Chondrocyte (in vitro differentiated cells): ENCODE measurements at places on chromosomes 2 and 18.
A peak's percentile ranks its signal among the peaks of the same experiment; 100 is the strongest.

DNA sequence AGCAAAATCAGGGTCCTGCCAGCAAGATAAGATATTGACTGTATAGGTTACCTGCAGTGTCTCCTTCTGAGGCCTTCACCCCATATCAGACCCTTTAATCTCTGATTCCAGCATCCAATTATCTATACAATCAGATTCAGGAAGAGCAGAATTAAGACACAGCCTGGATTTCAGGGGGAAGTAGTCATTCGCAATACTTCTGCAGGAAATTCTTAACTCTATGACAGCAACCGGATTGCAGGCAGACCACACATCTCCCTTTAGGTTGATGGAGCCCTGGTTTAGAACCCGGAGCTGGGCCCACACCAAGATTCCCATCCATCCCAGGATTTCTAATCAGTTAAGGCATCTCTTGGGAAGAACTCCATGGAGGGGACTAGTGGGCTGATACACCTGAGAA, 9.5 kb downstream of the ARL4C start:
- DNase-seq, result no peak

DNA sequence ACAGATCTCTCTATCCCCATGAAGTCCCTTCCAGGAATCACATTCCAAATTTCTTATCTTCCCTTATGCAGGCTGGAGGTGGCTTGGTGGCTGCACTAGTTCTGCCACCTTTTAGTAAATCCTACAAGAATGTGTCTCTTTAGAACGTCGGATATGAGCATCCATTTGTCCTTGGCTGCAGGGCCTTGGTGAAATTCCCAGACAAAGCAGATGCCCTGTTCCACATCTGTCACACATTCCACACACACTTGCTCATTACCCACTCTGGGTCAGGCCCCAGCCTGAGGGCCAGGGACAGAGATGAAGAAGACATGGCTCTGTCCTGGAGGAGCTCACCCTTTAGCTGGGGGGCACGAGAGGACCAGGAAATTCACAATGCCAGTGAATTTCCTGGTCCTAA, 31.2 kb upstream of the GPR17 start:
- peak; percentile 47 for DNase-seq

DNA sequence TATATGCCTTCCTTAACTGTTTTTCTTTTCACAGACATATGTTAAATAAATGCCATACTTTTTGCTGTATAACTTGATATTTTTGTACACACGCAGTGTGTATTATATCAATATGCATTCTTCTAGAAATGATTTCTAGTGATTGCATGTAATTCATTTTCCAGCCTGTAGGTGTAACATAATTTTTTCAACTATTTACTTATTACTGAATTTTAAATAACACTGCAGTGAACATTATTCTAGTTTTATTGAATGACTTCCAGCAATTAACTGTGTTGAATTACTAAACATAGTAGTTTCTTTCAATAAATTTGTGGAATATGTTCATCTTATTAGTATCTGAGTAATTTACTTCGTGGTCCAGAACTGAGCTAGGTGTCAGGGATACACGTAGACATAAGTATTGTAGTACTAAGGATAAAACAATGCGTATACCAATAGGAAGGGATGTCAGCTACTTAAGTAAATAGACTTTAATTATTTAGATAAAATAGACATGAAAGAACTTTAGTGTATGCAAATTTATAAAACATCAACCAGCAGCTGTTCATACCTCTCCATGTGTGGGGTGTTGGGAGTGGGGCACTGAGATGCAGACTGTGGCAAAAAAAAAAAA, 28.0 kb downstream of the TANC1 start:
- no peak for DNase-seq

DNA sequence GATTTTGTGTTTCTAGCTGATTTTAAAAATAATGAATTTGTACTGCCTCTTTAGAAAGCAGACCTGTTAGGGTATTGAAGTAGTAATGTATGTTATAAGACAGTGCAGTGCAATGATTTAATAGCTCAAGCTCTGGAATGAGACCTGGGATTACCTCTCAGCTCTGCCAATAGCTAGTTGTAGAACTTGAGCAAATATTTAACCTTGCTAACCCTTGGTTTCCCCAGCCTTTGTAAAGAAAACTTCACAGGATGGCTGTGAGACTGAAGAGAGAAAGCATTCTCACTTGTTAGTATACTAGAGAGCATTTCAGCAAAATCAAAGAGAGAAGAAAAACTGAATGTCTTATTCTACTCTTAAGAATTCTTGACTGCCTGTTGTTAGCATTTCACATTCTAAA, 293.9 kb downstream of the KIAA1328 start:
- no peak for DNase-seq

DNA sequence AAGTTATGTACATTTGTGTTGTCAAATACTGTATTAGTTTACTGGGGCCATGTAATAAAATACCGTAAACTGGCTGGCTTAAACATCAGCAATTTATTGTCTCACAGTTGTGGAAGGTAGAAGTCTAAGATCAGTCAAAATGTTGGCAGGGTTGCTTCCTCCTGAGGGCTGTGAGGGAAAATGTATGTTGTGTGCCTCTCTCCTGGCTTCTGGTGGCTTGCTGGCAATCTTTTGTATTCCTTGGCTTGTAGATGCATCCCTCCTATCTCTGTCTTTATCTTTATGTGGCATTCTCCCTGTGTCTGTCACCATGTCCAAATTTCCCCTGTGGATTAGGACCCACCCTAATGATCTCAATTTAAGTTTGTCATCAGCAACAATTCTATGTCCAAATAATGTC, 37.0 kb upstream of the SLC30A6 start:
- no peak for DNase-seq

- DNase-seq, result no peak
These were observed 623.1 kb downstream of the CCDC85A start for GRCh38 chr2:56806924-56807323.

DNA sequence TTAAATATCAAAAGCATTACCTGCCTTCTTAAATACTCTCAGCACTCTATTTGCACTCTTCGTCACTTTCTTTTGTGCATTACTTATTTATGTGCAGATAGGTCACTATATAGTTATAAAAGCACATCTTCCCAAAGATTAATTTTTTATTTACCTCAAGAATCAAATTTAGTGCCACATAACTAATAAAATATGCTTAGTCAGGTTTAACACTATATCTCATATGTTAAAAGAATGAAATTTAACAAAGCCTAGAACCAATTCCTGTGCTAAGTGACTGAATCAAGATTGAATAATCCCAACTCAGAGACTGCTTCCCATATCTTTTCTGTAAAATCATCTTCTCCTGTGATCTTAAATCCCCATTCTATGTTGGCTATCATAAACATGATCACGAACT, 957.5 kb upstream of the NXPH2 start:
- no peak for DNase-seq

DNA sequence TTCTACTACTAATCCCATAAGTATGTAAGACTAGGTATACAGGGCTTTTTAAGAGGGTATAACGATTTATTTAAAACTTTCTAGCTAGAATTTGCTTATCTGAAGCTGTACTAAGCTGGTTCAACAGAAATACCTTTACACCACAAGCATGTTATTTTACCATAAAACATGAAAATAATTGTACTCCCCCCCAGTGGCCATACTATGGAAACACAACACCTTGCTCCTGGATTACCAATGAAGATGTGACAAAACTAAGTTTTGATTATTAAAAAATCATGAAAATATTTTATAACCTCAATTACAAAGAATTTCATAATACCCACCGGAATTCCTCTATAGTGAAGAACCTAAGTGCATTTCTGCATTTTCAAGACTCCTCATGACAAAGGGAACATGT, 27.3 kb downstream of the LPIN2 start:
- DNase-seq, result no peak

DNA sequence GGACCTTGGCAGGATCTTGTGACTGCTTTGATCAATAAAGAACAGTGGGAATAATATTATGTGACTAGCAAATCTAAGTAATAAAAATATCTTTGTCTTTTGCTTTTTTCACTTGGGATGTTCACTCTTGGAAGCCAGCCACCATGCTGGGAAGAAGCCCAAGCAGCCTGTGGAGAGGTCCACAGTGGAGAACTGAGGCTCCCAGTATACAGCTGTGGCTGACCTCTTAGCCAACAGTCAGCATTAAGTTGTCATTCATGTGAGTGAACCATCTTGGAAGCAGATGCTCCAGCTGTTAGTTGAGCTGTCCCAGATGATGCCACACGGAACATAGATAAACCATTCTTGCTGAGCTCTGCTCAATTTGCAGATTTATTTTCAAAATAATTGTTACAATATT, 160.0 kb downstream of the OSR1 start:
- no peak for DNase-seq

DNA sequence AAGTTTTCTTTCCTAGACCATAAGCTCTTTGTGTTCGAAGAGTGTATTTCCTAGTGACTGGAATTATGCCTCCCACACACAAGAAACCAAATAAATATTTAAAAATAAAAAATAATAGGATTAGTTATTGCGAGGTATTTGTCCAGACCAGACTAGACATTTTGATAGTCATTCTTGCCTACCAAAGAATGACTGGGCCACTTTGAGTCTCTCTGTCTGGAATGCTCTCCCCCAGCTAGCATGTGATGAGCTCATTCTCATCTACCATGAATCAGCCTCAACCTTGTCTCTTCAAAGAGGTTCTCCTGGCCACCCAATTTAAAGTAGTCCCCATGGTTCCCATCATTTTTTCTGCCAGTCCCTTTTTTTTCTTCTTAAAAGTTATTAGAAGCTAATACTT, 13.9 kb upstream of the DSC1 start:
- no peak for DNase-seq

DNA sequence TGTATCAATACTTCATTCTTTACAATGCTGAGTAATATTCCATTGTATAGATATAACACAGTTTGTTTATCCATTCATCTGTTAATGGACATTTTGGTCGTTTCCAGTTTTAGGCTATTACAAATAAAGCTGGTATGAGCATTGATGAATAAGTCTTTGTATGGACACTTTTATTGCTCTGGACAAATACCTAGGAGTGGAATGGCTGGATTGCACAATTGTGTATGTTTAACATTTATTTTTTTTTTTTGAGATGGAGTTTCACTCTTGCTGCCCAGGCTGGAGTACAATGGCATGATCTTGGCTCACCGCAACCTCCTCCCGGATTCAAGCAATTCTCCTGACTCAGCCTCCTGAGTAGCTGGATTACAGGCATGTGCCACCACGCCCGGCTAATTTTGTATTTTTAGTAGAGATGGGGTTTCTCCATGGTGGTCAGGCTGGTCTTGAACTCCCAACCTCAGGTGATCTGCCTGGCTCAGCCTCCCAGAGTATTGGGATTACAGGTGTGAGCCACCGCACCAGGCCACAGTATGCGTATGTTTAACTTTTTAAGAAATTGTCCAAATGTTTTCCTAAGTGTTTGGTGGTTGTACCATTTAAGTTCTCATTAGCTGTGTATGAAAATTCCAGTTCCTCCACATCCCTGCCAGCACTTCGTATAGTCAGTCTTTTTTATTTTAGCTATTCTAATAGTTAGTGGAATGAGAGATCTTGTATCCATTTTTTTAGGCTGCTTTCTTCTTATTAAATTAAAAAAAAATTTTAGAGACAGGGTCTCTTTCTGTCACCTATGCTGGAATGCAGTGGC, 194.9 kb upstream of the HAAO start:
- DNase-seq, result peak; percentile 4

DNA sequence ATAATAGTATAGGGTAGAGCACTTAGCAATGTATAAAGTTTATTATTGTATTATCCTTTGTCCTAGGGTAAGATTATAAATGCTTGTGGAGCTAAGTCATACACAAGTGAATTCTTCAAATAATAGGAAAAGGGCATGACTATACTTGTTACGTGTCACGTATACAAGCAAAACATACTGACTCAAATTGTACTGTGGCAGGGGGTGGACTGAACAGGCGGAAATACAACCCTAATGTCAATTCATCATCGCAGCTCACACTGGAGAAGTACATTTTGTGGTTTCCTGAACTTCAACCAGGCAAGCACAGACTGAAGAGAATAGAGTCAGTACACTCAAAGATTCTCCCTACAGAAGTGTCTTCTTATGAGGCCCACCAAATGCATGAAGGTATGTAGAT, 201.0 kb downstream of the MBD2 start:
- no peak for DNase-seq

- no peak for DNase-seq
These were observed 113.6 kb upstream of the STK17B start for GRCh38 chr2:196284866-196285557.

DNA sequence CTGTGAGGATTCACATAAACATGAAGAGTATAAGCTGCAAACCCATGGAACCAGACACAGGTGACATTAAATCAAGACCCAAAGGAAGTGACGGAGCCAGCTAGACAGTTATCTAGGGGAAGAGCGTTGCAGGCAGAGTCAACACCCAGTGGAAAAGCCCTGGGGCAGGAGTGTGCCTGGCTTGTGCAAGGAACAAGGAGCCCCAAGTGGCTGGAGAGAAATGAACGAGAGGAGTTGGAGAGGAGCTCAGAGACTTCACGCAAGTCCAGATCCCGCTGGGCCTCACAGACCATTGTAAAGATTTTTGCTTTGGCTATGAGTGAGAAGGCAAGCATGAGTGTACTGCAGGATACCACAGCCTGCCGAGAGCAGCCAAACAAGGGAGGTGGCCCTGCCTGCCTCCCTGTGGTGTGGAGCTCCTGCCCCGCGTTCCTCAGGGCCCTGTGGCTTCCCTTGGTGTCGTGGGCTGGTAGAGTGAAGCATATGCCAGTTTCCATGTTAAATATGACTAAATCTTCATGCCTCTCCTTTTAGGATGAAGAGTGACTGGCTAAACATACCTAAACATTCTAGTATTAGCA, 88.2 kb downstream of the SP3 start:
- DNase-seq, result no peak

- no peak for DNase-seq
These were observed 181.2 kb upstream of the LRATD1 start for GRCh38 chr2:14451312-14451711.

GRCh38 chr2:45857275-45857609, 205.8 kb downstream of the PRKCE start:
- DNase-seq, result no peak

- no peak for DNase-seq
These were observed 9.9 kb upstream of the IL1A start for GRCh38 chr2:112794131-112794733.

DNA sequence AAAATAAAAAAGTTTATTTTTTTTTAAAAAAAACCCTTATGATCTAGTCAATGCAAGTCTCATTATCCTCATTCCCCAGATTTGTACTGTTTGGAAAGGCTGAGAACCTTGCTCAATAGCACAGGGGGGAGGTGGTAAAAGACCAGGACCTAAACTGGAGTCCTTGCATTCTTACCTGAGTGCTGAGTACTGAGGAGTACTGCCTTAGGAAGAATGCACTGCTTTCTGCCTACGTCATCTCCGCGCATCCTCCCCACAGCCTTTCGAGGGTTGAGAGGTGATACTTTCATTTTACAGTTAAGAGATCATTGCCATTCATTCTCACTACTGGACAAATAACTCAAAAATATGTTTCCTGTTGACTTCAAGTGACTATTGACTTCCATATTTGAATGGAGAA, 73.8 kb downstream of the MAP3K20 start:
- DNase-seq, result no peak

DNA sequence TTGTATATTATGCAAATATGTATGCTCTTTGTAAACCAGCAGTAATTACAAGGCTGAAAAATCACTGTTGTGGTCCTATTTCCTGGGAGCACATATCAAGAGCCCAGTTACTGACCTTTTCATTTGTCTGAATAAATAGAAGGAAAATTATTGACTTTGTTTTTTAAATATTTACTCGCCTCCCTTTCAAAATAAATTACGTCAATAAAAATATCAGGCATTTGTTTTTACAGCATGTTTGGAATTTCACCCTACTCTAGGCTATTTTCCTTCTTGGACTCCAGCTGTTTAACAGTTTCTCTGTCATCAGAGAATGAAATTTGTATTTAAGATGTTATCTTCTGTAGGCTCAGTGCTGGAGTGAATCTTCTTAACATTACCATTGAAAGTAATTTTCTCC, 59.9 kb upstream of the LRATD1 start:
- no peak for DNase-seq
